ENCODE measurements at places on chromosomes 2 and 18. TPM values are rescaled to one million over a fixed set of nuclear protein-coding genes. Genes with fewer than 3 reads are reported as not detected.

DNA sequence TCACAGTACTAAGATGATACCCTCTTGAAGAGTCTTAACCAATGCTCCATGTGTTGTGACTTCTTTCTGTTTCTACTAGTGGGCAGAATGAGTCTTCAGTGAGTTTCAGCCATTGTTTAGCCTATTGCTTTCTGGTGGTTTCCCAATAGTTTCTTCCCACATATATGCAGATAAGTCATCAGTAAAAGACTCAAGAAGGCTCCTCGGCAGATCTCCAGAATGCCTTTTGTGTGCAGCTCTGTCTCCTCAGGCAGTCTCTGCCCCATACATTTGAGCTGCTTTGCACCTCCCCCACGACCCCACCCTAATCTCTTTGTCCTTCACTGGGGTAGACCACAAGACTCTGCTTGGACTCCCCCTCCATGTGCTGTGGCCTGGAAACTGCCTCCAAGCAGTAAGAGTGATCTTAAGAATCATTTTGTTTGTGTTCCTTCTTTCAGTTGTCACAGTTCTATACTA is 71.6 kb upstream of the CHRNA1 start:
- DNase-seq, result no peak

- DNase-seq, result no peak
Observed at GRCh38 chr2:172230332-172230888, 127.7 kb upstream of the DLX2 start.

GRCh38 chr2:62110415-62111025 is 85.4 kb upstream of the B3GNT2 start:
- no peak for DNase-seq

DNA sequence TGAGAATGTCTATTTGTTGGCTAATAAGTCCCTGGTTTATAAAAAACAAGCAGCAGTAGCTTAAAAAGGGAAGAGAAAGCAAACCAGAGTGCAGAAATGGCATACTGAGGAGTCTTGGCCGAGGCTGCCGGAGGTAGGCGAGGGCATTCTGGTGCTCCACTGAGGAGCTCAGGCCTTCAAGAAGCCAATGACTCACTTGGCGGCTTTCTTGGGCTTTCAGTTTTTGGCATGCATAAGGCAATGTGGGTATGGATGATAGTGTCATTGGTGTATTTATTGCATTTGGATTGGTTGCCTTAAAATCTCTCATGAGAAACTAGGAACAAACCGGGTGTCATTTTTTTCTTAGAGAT is 119.6 kb upstream of the ARL5A start:
- DNase-seq, result no peak

CERKL gene
- total RNA-seq, result 2.3 TPM

PPP3R1 gene
- 46.5 TPM for total RNA-seq

MALL gene
- 30.8 TPM for total RNA-seq

IFIH1 gene
- total RNA-seq, result 6.2 TPM

FBXO48 gene
- 0.83 TPM for total RNA-seq

Data from hepatocyte (in vitro differentiated cells).